ENCODE measurements at places on chromosomes 2 and 18. TPM values are rescaled to one million over a fixed set of nuclear protein-coding genes. Genes with fewer than 3 reads are reported as not detected.

The DSG2 gene
- polyA plus RNA-seq: 0.32 TPM

The PNPT1 gene
- 12.5 TPM for polyA plus RNA-seq

The ELMOD3 gene
- polyA plus RNA-seq: 63.1 TPM

The GCG gene
- polyA plus RNA-seq: 0.51 TPM

The IMPACT gene
- 16.2 TPM for polyA plus RNA-seq

The STAT4 gene
- 5.1 TPM for polyA plus RNA-seq

The ZBTB7C gene
- 5.2 TPM for polyA plus RNA-seq

The CCDC85A gene
- polyA plus RNA-seq: 0.32 TPM

The PLCD4 gene
- polyA plus RNA-seq: 4.5 TPM

The ITGB6 gene
- polyA plus RNA-seq: not detected

The DLX2 gene
- 0.13 TPM for polyA plus RNA-seq

The MYL12B gene
- polyA plus RNA-seq: 810 TPM

The MOCOS gene
- 48.1 TPM for polyA plus RNA-seq

The PLA2R1 gene
- polyA plus RNA-seq: 9.8 TPM

The HAAO gene
- 2.7 TPM for polyA plus RNA-seq

The ALK gene
- polyA plus RNA-seq: 0.60 TPM

The RGPD4 gene
- polyA plus RNA-seq: not detected

The C2orf78 gene
- polyA plus RNA-seq: not detected

The REG3G gene
- polyA plus RNA-seq: 1.5 TPM

The RPIA gene
- polyA plus RNA-seq: 15.4 TPM

The DTNA gene
- 8.2 TPM for polyA plus RNA-seq
